Motor neuron (in vitro differentiated cells): ENCODE measurements at places on chromosomes 13 and 19. TPM values are rescaled to one million over a fixed set of nuclear protein-coding genes. Genes with fewer than 3 reads are reported as not detected.
A peak's percentile ranks its signal among the peaks of the same experiment; 100 is the strongest.

PMIS2 gene
- not detected in 2 replicates for total RNA-seq

CCL25 gene
- total RNA-seq: not detected in 2 replicates

TNFRSF19 gene
- 1.6 and 2.3 TPM in 2 replicates for total RNA-seq

ZNF491 gene
- total RNA-seq: 1.3 and 1.5 TPM in 2 replicates

GNG7 gene
- total RNA-seq: 1.2 and 1.4 TPM in 2 replicates

- peak; percentile 87 for ATAC-seq
Measured at GRCh38 chr19:16446724-16447368, 24.9 kb downstream of the EPS15L1 start.

DNA sequence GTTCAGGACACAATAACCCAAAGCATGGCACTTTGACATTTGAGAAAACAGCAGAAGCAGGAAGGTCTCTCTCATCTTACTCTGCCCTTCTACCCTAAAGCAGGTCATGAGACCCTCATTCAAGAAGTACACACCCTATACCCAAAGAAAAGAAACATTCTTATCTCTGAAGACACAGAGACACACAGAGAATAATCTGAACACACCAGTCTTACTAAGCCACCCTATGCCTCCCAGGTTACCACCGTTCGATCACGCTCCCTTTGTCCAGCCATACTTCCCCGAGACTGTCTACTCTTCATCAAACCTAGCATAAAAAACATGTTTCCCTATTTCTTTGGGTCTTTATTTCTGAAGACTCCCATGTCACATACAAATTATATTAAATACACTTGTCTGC, 66.5 kb upstream of the ANKRD10 start:
- ATAC-seq: no peak

- ATAC-seq: no peak
Measured at GRCh38 chr13:83295686-83296085, 586.6 kb downstream of the SLITRK1 start.

DNA sequence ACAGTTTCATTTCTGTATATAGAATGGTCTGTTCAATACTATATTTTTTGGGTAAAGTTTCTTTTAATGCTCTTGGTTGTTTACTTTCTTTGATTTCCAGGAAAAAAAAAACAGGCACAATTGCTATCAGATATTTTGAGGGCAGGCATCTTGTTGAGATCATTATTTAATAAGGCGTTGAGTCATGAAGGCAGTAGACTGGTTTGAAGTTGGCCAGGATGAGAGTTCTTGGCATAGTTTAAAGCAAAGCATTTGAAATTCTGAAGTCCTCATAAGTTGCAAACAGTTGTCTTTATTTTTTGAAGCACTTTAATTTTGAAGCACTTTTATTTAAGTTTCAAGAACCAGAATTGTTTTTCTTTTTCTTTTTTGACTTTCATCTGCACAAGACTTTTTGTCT, 2.6 kb upstream of the ZNF175 start:
- no peak for ATAC-seq

GRCh38 chr19:14441041-14441938, 8.2 kb downstream of the PKN1 start:
- ATAC-seq: no peak

DNA sequence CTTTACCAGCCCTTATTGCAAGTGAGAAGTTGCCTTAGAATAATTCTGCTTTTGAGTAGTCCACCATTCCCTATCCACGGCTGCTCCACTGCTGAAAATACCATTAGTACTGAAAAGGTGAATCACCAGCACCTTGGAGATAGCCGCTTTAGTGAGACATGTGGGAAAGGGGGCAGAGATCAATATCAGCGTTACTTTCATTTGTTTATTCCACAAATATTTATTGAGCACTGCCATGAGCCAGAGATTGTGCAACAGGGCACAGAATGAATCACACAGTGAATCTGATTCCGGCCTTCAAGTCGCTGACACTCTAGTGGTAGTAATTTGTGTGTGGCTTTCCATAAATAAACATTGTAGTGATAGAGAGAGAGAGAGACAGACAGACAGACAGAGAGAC, 31.5 kb upstream of the MYO16 start:
- ATAC-seq: no peak

GRCh38 chr13:26425443-26426358, 131.8 kb upstream of the WASF3 start:
- no peak for ATAC-seq

- peak; percentile 79 for ATAC-seq
Measured at GRCh38 chr13:75469047-75469446, 12.9 kb downstream of the TBC1D4 start.

GRCh38 chr19:51367565-51368365, 1.0 kb downstream of the CLDND2 start:
- ATAC-seq: peak; percentile 85

DNA sequence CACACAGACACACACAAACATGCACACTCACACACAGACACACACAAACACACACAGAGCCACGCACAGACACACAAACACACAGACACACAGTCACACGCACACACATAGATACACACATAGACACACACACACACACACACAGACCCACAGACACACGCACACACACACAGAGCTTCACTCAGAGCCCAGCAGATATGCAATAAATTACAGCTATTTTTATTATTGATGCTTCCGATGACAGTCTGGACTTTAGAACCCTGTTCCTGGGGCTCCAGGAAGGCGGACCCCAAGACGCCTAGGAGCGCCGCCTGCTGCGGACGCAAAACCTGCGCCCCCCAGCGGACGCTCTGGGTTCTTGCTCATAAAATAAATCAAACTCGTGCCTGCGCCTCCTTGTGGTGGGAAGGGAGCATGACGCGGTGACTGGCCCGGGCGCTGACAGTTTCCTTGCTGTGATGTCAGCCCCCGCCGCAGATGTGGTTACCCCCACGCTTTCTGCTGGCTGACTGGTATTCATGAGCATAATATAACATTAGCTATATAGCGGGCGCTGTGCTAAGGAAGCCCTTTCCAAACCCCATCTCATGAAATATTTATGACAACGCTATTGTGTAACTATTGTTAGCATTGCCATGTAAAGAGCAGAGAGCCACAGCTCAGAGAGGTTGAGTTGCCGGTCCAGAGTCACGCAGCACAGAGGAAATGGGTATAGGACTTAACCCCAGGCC, 64.4 kb upstream of the TM9SF2 start:
- ATAC-seq: peak; percentile 75

- no peak for ATAC-seq
Measured at GRCh38 chr13:60707878-60708277, 310.9 kb downstream of the TDRD3 start.

GRCh38 chr13:102227741-102228140, 174.1 kb downstream of the FGF14 start:
- no peak for ATAC-seq

DNA sequence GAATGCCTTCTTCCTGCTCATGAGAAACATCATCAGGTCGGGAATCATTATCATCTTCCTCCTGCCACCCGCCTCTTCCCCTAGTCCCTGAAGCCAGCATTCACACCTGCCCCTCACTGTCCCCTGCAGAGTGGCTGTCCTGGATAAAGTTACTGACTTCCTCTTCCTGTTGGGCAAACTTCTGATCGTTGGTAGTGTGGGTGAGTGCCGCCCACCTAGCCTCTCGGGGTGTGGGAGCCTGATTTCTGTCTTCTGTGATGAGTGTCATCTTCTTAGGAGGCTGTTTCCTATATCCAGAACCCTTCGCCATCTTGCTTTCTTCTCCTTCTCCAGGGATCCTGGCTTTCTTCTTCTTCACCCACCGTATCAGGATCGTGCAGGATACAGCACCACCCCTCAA, 12.5 kb downstream of the SLC44A2 start:
- no peak for ATAC-seq

- ATAC-seq: no peak
Measured at GRCh38 chr13:74329962-74330361, 195.8 kb upstream of the KLF12 start.

GRCh38 chr13:91036886-91037285, 310.6 kb upstream of the MIR17HG start:
- no peak for ATAC-seq

DNA sequence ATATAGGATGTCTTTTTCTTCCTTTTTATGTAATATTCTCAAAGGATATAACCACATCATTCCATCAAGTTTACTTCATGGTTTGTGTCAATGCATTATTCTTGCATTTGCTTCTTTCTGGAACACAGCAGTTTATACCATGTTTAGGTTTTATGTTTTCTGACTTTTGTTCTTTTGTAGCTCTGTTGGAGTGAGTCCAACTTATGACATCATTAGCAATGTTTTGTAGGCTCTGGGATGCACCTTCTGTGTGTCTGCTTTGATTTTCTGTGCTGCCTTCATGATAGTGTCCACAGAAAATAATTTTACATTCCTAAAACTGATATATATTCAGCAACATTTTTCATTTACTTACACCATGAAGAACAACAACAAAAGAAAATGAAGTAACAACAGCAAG, 68.9 kb downstream of the SHISA2 start:
- ATAC-seq: no peak
